T-helper 2 cell treated with Interferon-gamma antibody and Interleukin-4, amounts not matched to agents 5 μg/mL and 100 μg/mL, for 36 hours (primary cell): ENCODE measurements at places on chromosomes 13 and 19.

DNA sequence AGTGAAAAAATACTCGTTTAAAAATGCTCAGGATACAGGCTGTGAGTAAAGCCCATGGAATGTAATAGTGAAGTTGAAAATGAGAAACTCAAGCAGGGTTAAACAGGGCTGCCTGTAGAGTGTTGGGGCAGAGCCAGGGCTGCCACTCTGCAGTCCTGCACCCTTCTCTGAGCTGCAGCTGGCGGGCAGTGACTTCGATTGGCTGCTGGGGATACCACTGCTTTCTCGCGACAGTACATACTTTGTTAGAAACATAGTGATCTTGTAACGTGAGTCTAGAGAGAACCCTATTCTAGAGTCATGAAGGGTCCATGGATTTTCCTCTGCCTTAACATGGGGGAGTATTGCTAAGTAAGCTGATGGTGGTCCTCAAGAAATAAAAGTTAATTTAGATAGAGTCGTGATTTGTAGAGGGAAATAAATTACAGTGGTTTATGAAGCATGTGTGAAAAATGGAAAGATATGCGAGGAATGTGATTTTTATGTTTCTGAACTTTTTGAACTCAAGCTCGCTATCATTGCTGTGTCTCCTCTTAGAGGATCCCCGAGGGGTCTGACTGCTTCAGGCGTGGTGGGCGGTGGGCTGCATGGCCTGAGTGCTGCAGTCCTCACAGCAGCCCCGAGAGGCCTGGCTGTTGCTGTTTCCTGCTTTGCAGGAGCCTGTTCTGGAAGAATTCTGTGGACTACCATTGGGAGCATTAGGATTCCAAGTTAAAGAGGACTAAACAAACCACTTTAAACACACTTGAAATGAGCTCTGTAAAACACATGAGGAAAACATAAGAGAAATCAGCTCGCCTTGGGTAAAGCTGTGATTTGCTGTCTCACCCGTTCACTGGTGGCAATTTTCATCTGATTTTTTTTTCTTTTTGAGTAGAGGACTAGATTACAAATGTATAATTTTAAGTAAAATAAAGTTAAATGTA lies 95.7 kb downstream of the ARHGEF7 start:
- DNase-seq = no peak

- no peak for DNase-seq
These were observed 43.7 kb upstream of the HMGB1 start for GRCh38 chr13:30509254-30510050.

DNA sequence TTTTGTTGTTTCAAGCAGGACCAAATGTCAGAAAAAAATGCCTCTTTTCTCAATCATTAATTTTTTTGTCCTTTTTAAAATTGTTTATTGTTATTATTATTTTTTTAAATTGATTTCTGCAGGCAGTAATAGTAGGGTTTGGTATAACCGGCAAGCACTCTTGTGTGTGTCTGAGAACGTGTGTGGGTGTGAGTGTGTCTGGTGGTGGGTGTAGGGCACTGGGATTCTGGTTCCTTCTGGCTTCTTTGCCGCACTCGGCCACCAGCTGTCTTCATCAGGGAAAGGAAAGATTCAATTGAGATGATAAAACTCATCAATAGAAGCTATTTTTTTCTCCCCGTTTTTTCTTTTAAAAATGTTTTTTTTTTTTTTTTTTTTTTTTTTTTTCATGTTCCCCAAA lies 56.4 kb downstream of the IER2 start:
- no peak for DNase-seq

DNA sequence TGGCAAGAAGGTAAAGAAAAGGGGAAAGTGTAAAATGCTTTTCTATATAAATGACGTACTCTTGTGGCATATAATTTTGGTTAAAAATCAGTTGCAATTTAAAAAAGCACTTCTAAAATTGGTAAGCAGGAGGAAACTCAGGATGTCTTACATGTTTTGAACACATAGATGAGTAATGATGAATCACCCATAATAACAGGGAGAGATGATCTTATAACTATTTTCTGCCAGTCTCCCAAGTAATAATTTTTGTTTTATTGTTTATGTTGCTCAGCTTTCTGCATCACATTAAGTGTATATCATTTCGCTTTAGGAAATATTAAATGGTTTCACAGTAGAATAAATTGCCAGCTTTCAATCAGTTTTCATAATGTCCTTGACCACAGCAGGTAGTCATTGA lies 1430.7 kb upstream of the PCDH20 start:
- DNase-seq = no peak

DNA sequence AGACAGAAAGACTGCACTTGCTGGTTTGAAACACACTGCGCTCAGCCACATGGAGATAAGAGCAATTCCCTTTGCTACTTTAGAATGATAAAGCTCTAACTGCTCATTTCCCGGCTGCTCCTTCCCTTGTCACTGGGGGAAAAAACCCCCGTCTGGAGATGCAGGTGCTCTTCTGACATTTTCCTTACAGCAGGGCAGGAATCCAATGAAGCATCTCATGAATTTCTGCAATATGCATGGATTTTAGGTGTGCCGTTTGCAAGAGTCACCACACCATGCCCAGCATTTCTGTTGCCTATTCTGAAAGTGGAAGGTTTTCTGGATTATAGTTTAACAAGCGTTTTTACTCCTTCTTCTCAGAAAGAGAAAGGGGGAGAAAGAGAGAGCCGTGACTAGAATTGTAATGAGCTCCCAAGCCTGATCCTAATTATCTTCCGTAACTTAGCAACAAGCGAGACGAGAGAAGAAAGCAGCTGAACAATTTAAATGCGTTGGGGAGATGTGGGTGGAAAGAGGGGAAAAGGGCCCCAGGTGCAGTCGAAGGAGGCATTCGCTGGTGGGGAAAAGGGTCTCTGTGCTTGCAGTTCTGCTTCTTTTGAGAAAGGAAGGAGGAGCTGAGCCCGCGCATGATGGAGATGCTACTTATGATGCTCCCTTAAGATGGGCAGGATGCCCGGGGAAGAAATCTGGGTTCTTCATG lies 76.6 kb upstream of the SPATA13 start:
- DNase-seq = no peak

- DNase-seq = no peak
These were observed 61.1 kb upstream of the TPM4 start for GRCh38 chr19:16014923-16015804.

GRCh38 chr19:10450853-10451609 lies 30.7 kb downstream of the PDE4A start:
- DNase-seq = no peak

DNA sequence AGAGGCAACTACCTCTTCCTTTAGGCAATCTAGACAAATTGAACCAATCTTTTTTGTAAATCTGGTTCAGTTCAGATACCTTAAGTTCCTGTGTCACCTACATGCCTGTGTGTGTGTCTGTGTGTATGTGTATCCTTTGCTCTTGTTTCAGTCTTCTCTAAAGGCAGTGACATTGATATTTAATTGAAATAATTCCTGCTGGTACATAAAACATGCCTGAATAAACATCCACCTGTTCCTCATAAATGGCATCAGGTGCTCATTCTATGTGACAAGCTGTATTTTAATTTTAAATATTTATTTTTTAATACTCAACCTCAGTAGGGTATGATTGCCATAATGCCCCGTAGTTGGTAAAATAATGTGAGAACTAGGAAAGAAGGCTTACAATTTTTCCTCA lies 1606.4 kb upstream of the PRR20A start:
- DNase-seq = no peak

DNA sequence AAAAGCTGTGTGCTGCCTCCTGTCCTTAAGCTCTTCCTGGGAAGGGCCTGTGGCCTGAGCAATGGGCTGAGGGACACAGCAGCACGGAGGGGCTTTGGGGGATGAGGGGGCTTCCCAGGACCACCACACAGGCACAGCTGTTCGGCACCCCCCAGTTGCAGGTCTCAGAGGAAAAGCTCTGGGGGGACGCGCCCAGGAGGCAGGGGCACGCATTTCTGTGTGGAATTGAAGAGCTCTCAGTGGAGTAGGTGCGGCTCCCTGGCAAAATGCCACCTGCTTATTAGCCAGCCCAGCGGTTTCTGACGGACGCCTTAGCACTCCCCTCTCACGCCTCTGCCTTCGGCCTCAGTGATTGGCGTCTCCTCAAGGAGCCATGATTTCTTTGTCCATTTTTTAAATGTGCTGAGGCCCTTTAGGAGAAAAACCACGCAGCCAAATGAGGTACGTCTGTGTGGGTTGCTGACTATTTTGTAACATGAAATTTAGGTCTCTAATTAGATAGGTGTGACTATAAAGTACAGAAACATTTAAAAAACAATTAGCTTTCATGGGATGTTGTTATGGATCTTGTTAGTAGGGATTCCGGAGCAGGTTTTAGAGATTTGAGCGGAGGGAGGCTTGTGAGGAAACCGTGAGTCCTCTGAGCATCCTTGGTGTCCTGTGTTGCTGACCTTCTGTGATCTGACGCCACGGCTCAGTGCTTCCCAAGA lies 4.0 kb downstream of the MCF2L start:
- no peak for DNase-seq

DNA sequence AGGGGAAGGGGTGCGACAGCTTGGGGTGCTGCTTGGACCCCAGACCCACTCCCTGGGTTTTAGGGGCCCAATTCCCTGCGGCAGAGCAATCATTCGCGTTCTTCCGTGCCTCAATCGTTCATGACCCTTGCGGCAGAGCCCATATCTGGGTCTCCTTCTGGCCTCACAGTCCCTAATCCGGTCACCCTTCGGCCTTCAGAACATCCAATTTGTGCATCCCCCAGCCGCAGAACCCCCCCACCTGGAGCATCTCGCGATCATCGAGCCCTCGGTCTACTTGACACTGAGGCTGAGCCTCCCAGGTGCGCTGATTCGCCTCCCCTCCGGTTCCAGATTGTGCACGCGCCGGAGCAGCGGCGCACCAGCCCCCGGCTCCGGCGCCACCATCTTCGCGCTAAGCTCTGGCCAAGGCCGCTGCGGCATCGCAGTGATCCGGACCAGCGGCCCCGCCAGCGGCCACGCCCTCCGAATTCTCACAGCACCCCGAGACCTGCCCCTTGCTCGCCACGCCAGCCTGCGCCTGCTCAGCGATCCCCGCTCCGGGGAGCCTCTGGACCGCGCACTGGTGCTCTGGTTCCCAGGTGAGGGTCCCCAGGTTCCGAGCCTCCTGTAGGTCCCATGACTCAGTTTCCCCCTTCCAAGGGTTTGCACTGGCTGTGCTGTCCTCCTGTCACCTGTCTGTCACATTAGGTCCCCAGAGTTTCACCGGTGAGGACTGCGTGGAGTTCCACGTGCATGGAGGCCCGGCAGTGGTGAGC lies 501 bp downstream of the GTPBP3 start:
- DNase-seq = peak; percentile 49

DNA sequence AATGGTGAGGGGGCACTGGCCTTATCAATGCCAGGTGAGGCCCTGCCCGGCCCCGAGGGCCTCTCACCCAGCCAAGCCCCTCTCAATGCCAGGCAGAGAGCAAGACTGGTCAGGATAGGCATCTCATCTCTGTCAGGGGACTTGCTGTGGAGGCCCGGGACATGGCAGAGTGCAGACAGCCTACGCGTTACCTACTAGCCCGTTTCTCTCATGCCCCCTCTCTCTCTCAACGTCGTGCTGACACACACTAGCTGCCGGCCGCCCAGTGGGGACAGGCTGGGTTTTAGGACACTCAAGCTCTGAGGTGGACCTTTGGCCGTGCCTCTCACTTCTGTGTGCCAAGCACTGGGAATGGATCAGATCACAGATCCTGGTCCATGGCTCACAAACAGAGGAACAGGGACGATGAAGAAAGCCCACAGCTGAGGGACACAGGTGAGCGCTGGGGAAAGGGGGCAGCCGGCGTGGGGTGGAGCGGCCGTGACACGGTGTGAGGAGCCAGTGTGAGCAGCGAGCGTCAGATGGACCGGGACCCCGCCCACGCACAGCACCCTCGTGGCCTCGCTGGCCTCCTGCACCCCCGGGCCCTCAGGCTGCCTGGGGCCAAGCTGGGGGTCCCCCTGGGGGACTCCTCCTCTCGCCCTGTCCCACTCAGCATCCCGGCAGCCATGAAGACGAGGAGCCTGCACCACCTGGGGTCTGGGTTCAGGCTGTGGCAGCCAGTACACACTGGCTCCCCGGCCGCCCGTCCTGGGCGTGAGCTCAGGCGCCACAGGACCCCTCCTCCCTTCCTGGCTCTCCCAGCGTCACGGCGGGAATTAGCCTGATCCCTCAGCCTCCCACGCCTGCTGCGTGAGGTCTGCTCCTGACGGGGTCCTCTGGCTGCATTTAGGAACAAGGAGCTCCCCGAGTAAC lies 76.9 kb upstream of the C13orf46 start:
- no peak for DNase-seq

DNA sequence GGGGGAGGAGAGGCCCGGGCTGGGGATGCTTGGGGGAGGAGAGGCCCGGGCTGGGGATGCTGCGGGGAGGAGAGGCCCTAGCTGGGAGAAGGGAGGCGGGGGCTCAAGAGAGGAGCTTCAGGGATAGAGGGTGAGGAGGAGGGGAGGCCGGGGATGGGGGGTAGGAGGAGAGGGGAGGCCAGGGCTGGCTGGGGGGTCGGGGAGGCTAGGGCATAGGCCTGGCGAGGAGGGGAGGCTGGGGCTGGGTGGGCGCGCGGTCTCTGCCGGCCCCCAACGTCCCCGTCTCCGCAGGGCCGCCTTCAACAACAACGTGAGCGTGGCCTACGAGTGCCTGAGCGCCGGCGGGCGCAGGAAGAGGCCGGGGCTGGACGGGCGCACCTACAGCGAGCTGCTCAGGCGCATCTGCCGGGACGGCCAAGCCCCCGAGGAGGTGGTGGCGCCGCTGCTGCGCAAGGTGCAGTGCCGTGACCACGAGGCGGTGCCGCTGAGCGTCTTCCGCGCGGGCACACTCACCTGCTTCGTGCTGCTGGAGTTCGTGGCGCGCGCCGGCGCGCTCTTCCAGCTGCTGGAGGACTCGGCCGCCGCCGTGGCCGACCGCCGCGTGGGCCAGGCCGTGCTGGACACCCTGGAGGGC lies 11.4 kb downstream of the TPGS1 start:
- no peak for DNase-seq

DNA sequence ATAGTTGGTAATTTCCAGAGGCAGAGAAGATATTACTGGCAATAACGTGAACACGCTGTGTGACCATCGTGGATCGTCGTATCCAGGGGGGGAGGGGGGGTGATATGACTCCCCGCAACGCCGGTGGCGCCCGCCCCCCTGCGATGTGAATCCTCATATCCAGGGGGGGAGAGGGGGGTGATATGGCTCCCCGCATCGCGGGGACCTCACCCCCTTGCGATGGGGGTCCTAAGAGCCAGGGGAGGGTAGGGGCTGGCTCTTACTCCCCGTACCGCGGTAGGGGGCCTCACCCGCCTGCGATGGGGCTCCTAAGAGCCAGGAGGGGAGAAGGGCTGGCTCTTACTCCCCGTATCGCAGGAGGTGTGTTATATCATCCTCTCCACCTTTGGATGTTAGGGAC lies 31.3 kb upstream of the RGCC start:
- no peak for DNase-seq

DNA sequence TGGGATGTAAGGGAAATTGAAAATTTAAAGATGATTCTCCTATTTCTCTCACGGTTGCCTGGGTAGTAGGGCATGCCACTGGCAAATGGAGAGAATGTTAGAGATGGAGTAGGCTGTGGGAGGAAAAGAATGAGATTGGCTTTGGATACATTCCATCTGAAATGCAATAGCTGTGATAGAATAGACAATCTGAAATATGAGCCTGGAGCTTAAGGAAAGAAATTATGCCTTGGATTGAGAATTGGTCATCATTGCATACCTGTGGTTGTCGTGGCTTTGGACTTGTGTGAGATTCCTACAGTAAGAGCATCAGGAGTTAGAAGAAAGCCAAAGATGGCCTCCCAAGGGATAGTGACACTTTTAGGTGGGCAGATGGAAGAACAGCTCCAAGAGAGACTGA lies 305.1 kb upstream of the SLC10A2 start:
- DNase-seq = no peak

GRCh38 chr19:58562122-58563033 lies 4.0 kb upstream of the UBE2M start:
- DNase-seq = peak; percentile 54

GRCh38 chr13:67123165-67123564 lies 107.0 kb downstream of the PCDH9 start:
- no peak for DNase-seq
